Upper lobe of left lung (tissue), 6 donors: ENCODE measurements at places on chromosomes 2 and 18.

- no peaks in the 10 kb centered on the region for H3K36me3 ChIP-seq
- no peak overlapping the region for H3K27ac ChIP-seq
- no peaks in the 10 kb centered on the region for H3K4me1 ChIP-seq
- no peak overlapping the region for H3K4me3 ChIP-seq
Measured at GRCh38 chr2:65514555-65515195, 82.3 kb upstream of the SPRED2 start.

GRCh38 chr2:124692707-124693106, 667.6 kb downstream of the CNTNAP5 start:
- H3K4me1 ChIP-seq: no peaks in the 10 kb centered on the region
- no peaks in the 10 kb centered on the region for H3K27me3 ChIP-seq
- no peak overlapping the region for H3K27ac ChIP-seq
- DNase-seq: no peak

- H3K4me3 ChIP-seq: peak overlapping the region; percentile 28
- peak overlapping the region; percentile 84 for H3K27ac ChIP-seq
- peak; percentile 87 for DNase-seq
- no peaks in the 10 kb centered on the region for H3K36me3 ChIP-seq
- H3K4me1 ChIP-seq: peaks cover 31% of the 10 kb centered on the region
Measured at GRCh38 chr2:109331896-109332848, 203.2 kb downstream of the SH3RF3 start.

DNA sequence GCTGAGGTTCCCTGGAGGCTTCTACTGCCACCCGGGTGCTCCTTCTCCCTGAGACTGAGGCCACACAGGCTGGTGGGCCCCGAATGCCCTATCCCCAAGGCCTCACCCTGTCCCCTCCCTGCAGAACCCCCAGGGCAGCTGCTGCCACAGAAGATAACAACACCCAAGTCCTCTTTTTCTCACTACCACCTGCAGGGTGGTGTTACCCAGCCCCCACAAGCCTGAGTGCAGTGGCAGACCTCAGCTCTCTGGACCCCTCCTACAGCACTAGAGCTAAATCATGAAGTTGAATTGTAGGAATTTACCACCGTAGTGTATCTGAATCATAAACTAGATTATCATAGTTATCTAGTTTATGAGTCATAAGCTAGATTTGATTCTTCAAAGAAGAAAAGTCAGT, 7.3 kb upstream of the CENPA start:
- no peak overlapping the region for H3K27ac ChIP-seq
- peaks cover 31% of the 10 kb centered on the region for H3K36me3 ChIP-seq
- DNase-seq: no peak
- no peak overlapping the region for H3K4me3 ChIP-seq
- peaks cover 8% of the 10 kb centered on the region for H3K4me1 ChIP-seq
- no peaks in the 10 kb centered on the region for H3K27me3 ChIP-seq
